Mucosa of gallbladder (tissue), 1 donor: ENCODE measurements at places on chromosomes 2 and 18.
A peak's percentile ranks its signal among the peaks of the same experiment; 100 is the strongest.

- peak; percentile 77 for DNase-seq
Measured at GRCh38 chr2:44981714-44982108, 27.5 kb downstream of the SIX2 start.

GRCh38 chr2:178213991-178214390 lies 19.7 kb downstream of the OSBPL6 start:
- no peak for DNase-seq

GRCh38 chr2:35794796-35795450 lies 560.7 kb upstream of the CRIM1 start:
- DNase-seq, result no peak

DNA sequence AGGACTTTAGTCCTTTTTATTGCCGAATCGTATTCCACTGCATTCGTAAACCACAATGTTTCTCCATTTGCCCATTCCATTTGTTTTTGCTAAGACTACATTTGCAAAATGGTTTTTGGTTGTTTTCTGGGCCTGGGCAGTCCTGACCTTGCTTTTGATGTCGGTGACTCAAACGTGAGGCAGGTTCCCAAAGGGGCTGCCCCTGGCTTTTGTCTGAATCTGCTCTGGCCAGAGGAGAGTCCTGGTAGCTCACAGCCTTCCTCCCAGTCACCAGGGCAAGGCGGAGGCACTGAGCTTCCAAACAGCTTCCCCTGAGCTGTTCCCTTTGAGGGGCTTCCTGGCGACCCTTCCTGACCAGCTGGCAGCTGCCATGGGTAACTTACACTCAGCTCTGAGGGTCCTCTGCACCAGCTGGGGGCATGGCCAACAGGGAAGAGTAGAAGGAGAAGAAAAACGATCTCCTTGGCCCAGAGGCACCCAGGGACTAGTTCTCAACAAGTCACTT lies 47.8 kb downstream of the EDAR start:
- DNase-seq, result no peak
